ENCODE measurements at places on chromosomes 11 and 22.

- no peak for DNase-seq
Measured at GRCh38 chr11:17129003-17129402, 51.5 kb upstream of the RPS13 start.

GRCh38 chr11:133271206-133271605, 261.1 kb downstream of the OPCML start:
- DNase-seq = no peak

GRCh38 chr11:123977731-123978347, at the start of gene OR10S1:
Gene OR10S1 (minus strand): TSS chr11:123977781. CDS start chr11:123977664, 117 bp downstream.
- no peak for DNase-seq

DNA sequence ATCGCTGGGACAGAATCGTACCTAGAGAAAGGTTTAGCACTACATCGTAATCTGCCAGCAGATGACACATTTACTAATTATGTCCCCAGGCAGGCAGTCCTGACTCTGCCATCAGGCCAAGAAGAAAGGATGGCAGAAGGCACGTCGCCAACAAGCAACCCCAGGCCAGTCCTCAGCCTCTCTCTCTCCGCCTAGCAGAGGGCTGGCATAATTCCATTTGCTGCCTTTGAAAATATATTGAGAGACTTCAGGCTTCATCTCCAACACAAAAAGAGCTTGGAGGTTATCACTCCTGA, 1517.0 kb downstream of the TBC1D22A start:
- no peak for DNase-seq

GRCh38 chr11:63629426-63629825, 15.2 kb upstream of the PLAAT3 start:
- no peak for DNase-seq

DNA sequence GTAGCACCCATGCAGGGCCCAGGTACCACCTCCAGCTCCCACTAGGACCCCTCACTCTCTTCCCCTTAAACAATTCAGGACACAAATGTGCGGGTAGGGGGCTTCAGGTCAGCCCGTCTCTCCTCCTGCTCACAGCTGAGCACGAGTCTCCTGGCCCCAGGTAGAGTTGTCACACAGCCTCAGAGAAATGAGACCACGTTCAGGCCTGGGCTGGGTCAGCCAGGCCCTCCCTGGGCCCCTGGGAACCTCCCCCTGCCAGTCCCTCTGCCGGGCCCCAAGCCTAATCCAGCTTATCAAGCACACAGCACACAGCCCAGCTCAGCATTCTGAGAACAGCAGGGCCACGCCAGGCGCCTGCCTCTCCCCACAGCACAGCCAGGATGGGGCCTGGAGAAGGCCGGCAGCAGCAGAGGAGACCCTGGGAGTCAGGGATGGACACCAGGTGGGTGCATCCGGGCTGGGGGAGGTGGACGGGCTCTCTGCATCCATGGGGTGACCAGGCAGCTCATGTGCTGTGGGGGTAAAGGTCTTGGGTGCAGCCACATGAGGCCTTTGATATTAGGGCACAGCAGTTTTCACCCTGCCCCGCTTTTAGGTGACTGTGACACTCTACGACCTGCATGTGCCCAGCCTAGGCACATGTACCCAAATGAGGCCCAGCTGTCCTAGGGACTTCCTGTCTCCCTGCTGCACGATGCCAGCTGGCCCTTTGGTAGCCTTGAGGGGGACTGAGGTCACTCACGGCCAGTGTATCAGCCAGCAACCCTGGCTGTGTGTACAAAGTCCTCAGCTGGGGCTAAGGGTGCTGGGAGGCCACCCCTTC, 87.0 kb downstream of the MORC2 start:
- no peak for DNase-seq

DNA sequence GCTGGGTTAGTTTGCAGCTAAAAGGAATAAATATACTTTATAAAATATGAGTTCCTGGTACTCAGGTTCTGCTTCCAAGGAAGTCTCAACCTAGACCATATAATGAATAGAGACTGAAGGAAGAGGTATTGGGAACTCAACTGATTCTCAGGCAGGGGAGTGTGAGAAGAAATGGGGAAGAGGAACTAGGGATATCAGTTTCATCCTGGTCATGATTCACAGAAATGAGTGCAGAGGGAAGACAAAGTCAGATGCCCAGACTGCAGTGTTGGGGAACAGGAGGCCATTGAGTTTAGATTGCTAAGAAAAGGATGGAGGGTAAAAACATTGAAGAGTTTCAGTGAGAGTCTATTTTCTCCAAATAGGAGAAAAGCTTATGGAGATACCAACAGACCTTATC, 28.8 kb downstream of the PLAAT5 start:
- DNase-seq = no peak

DNA sequence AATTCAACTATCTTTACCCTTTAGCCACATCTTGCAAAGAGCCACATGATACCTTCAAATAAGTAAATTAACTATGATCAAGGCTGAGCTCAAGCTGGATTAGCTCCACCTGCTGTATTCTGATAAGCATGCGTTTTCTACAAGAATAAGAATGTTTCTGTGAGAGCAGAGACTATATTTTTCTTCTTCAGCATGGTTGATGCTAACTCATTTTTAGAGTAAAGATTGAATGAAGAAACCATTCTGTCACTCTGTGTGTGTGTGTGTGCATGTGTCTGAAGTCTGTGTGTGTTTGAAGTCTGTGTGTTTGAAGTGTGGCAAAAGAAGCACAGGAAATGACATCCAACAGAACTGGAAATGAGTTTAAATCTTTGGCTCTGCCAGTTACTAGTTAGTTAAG, 12.0 kb upstream of the LAYN start:
- DNase-seq = no peak

DNA sequence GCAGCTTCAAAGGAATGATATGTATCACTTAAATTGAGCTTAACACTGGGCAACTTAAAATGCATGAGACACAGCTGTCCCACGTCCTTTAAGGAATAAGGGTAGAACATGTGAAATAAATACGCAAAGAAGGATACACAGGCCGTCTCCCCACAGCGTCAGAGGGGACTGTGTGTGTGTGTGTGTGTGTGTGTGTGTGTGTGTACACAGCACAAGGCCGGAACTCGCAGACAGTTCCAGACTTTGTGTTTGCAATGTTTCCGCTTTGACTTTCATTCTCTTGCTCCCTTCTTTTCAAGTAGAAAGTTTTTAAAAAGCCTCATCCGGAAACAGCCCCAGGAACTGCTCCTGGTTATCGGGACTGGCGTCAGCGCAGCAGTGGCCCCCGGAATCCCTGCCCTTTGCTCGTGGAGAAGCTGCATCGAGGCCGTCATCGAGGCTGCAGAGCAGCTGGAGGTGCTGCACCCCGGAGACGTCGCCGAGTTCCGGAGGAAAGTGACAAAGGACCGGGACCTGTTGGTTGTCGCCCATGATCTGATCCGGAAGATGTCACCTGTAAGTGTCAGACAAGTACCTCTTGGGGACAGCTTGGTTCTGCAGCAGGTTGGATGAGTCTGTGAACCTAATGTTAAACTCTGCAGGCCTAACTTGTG, 13.3 kb downstream of the FAM118A start:
- no peak for DNase-seq

- DNase-seq = no peak
Measured at GRCh38 chr11:1199241-1199750, 23.6 kb upstream of the MUC5B start.

- DNase-seq = no peak
Measured at GRCh38 chr11:125372911-125373310, 123.2 kb downstream of the FEZ1 start.

DNA sequence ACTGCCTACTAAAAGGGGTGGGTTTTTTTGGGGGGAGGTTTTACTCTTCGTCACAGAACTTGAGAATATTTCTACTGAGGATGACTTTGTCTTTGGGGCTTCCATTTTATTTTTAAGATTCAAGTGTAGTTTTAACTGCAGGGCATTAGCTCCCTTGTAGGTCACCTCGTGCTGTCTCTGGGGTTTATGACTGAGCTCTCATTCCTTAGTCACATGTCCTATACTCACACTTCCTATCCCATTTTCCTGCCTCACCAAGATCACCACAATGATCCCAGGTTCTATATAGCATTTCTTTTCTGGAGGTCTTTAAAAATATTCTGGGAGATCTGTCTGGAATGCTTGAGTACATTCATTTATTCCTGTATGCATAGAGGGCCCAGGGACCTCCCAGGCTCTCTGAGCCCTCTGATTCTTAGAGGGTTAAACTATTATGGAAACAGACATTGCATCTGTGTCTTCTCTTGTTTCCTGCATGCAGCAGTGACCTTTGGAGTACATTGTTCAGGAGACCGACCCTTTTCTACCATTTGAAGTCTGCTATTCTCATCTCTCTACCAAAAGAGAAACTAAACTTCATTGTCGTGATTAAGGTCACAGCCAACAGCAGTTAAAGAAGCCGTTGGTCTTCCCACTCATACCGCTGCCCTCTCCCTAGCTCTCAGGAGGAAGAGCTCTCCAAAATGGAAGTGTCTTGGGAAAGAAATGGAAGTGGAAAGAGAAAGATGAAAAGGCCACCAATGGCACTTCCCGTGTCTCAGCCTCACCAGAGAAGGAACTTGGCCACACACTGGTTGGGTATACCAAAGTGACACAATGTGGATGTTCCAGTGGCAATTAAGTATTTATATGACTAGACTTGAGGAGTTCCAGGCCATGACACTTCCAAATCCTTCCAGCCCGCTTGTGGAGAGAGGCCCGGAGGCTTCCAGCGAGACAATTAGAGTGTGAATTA, 77.5 kb downstream of the ZBTB16 start:
- DNase-seq = no peak

DNA sequence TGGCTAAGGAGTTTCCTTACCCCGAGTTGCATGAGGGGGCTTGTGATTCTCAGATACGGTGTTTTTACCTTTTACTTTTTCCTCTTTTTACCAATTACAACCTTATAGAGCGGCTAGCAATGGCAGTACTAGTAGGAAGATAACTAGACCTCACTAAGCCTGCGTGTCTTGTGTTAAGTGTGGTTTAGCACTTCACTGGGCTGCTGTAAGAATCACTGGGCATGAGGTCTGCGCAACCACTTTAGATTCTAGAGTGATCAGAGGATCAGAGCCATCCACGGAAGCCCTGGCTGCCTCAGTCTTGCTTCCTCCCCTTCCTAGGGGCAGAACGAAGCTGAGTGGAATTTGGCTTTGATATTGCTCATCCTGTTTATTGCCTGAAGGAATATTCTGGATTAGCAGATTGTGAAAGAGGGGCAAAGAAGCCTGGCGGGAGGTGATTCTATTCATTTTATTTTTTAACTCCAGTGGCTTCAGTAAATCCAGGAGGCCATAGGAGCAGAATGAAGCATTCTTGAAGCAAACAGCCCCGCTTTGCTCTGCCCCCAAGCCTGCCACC, 88.5 kb downstream of the GRAMD1B start:
- no peak for DNase-seq

DNA sequence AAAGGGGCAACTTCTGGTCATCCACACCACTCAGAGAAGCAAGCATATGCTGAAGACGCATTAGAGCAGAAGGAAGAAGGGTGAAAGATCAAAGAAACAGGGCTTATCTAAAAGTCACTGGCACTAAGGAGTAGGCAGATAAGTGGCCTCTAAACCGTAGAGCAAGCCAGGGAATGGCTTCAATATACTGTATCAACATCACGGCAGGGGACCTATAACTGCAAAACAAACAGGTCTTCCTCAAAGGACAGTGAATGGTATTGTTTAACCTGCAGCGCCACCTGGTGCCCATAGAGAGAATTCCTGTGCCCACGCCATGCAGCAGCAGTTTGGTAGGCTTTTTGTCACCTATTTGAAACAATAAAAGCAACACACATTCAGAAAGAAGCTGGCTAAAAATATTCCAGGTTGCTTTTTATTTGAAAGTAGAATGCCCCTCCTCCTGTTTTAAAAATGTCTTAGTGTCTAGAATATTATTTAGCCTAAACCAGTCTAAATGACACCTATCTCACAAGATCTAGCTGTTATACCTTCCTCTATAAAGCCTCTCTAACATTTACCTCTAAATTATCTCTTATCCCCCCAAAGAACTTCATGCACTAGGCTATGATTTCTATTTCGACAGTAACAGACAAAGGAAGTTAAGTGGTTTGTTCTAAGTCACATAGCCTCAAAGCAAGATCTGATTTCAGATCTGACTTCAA, 21.8 kb downstream of the SNX19 start:
- peak; percentile 58 for DNase-seq

DNA sequence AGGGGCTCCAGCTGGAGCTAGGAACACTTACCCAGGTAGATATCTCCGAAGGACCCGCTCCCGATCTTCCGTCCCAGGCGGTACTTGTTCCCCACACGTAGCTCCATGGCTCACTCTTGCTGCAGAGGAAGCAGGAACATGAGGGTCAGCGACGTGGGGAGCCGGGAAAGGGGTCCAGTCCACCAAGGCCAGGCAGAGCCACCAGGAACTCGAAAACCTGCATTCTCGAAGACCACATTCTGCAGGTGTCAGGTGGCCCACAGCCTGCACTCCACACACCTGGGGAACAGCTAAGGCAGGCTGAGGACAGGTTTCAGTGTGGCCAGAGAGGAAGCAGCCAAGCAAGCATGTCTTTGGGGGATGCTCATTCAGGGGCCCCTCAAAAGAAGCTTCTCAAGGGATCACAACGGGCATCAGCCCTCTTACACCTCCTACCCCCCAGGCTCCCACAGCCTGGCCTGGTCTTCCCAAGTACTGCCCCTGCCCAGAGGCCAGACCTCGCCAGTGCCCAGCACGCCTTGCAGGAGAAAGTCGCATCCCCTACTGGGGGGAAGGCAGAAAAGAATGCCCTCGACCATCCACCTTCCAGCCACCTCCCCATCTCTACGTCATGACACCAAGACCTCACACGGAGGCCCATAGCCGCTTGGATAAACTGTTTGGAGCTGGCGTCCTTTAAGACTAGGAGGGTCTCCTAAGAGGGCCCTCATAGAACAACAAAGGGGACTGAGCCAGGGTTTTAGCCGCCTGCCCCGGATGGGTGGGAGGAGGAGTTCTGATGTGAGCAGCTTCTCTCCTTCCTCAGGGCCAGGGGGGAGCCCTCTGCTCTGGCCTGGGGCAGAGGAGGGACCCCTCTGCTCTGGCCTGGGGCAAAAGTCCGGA, 2.9 kb downstream of the CSNK1E start:
- no peak for DNase-seq

GRCh38 chr11:131645237-131645636, 274.8 kb downstream of the NTM start:
- no peak for DNase-seq

- DNase-seq = peak; percentile 55
Measured at GRCh38 chr22:24175160-24175808, 6.0 kb upstream of the SUSD2 start.

GRCh38 chr11:8206251-8207079, 37.6 kb upstream of the RIC3 start:
- no peak for DNase-seq

- DNase-seq = no peak
Measured at GRCh38 chr11:133727774-133728173, 117.5 kb downstream of the SPATA19 start.

DNA sequence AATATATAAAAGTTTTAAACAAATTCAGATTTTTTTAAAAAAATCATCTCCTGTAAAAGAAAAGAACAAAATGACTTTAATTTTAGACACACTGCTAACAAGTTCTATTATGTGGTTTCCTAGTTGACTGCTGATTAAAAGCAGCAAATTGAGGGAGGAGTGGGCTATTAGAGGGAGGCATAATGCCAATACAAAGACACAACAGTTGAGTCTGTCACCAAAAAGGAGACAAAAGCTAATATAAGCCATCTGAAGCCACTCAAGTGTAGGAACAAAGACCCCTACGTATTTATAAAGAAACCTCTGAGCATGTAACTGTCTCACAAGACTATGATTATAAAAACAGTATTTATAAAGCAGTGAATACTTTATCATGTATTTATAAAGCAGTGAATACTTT, 28.6 kb downstream of the TMEM123 start:
- no peak for DNase-seq
